ENCODE measurements at places on chromosomes 2 and 18.
A peak's percentile ranks its signal among the peaks of the same experiment; 100 is the strongest.

DNA sequence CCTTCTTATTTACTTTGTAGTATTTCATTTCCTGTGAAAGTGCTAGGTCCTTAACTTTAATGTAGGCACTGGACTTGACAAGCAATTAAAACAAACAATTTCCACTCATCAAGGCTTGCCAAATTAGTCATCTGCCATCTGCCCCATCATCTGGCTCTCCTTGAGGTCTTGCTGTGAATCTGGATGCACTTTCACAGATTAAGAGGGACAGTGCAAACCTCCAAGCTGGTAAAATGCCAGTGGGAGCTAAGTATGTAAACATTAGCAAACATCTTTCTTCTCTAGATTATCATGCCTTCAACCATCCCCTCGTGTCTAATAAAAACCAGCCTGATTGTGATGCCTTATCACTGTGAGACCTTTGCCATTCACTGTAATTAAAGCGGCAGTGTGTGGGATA is 402.9 kb downstream of the ERBB4 start:
- peak; percentile 67 for ATAC-seq

- no peak for ATAC-seq
These were observed 79.2 kb upstream of the HPCAL1 start for GRCh38 chr2:10223471-10223870.

- no peak for ATAC-seq
These were observed 11.5 kb upstream of the ALPK2 start for GRCh38 chr18:58640428-58640805.

DNA sequence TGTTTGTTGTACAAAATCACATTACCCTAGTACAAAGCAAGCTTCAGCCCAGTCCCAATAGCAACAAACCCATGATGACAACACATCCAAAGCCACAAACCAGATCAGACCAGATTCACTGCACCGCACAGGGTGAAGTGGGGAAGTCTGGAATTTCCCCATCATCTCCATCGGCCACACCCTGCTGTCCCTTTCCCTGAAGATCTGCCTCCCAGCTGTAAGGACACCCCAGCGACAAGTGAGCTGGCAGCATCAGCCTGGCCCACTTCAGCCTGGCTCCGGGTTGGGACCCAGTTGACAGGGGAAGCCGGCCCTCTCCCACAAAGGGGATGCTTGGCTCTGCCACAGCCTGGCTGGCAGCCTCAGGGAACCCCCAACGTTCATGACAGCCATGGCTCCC is 207.6 kb downstream of the MGAT5 start:
- no peak for ATAC-seq

DNA sequence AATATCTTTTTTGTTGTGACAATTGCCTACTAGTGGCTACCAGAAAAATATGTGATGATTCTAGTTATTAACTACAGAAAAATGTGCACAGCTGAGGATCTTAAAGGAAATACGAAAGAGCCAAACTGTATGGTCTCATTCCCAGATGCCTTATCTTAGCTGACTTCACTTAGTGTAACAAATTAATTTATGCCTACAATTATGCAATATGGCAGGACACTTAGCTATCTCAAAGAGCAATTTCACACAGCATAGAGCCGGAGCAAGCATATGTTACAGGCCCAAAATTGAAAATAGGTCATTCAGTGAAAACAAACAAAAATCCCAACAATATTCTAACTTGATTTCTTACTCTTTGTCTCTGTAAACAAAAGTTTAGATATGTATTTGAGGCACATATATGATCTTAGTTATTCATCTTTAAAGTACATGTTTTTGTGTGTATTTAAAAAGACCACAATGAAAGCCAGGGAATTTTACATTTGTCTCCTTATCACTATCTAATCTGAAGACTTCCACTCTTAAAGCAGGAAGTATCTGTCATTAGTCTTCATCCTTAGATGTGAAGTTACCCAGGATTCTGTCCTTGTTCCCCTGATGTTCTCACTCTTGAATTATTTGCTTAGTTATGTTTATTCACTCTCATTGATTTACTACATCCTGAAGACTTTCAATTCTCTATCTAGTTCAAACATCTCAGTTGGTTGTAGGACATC is 1579.0 kb upstream of the NXPH2 start:
- ATAC-seq = peak; percentile 38

DNA sequence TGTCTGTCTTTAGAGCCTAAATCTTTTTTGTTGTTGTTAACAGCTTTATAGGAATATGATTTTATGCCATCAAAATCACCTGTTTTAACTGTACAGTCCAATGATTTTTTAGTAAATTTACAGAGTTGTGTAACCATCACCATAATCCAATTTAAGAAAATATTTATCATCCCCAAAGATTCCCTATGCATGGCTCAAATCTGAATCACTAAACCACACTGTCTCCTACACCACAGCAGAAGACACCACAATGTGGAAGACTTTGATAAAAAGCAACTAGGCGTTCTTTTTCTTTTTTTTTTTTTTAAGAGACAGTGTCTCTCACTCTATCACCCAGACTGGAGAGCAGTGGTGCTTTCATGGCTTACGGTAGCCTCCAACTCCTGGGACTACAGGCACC is 99.6 kb downstream of the TXNL1 start:
- ATAC-seq = no peak

GRCh38 chr18:12088731-12089375 is 4.8 kb upstream of the ANKRD62 start:
- ATAC-seq = no peak

GRCh38 chr18:23567671-23568070 is 18.6 kb downstream of the NPC1 start:
- ATAC-seq = no peak

DNA sequence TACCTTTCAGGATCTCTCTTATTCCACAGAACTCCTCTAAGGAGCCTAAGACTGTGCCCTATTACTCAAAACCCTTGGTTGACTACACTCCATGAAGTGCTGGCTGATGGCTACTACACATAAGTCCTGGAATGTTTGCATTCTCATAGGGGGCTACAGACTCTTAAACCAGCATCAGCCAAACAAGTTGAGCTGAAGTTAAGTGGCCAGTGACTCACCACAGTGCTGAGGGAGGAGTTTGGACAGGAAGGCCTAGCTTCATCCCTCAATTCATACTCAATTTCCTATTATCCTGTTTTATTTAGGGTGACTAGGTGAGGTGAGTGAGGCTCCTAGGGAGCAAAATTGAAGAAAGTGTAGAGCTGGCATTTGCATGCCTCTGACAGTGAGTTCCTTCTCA is 246.7 kb downstream of the SMAD2 start:
- ATAC-seq = no peak

GRCh38 chr2:160583146-160583535 is 89.5 kb upstream of the RBMS1 start:
- peak; percentile 66 for ATAC-seq

- ATAC-seq = no peak
These were observed 220.1 kb upstream of the CTAGE1 start for GRCh38 chr18:22637787-22638186.

- peak; percentile 80 for ATAC-seq
These were observed 180.5 kb downstream of the DIS3L2 start for GRCh38 chr2:232142049-232142448.

DNA sequence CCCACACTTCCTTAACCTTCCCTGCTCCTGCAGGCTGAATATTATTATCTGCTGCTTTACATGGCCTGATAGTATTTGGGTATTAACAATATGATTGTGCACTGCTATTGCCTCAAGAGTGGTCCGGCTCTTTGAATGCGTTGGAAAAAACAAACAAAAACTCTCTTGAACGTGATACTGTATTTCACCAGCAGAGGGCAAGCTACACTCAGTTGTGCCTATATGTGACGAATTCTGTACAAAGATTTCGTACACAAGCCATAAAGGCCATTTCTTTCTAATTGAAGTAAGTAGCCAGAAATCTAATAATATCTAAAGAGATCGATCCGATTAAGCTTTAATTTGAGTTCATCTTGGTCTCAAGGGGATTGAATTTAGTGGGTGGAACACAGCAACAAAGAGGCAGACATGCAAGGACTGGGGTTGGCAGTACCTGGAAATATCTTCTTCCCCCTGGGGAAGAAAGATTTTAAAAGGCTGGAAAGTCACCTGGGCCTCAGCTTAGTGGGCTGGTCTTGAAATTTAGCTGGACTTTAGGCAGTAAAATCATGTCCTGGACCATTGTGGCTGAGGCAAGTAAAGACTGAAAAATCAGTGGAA is 49.3 kb upstream of the RAB6D start:
- peak; percentile 92 for ATAC-seq

- no peak for ATAC-seq
These were observed 1033.5 kb upstream of the TMEFF2 start for GRCh38 chr2:193228276-193228675.

- ATAC-seq = peak; percentile 59
These were observed 684.4 kb downstream of the NRXN1 start for GRCh38 chr2:50347358-50348044.

DNA sequence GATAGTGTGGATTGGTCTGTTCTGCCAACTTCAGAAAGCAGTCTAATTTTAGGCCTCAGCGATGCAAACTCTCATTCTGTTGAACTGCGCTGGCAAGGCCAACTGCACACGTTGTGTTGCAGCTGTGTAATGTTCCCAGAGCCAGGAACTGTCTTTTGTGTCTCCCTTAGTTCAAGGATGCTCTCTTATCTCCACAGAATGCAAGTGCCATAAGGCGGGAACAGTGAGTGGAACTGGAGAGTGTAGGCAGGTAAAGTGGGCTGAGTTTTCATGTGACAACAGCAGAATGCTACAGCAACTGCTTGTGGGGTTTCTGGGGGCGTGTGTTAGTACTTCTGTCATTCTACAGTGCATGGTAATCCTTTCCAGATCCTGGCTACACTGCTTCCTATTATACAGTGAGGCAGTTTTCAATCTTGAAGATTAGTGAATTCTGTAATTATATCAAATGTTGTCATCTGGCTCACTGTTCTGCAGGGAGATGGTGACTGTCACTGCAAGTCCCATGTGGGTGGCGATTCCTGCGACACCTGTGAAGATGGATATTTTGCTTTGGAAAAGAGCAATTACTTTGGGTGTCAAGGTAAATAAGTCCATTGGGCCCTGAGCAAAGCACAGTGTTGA is 125.8 kb downstream of the LAMA3 start:
- ATAC-seq = no peak
